Activated naive CD4-positive, alpha-beta T cell (primary cell): ENCODE measurements at places on chromosomes 3 and 15.

DNA sequence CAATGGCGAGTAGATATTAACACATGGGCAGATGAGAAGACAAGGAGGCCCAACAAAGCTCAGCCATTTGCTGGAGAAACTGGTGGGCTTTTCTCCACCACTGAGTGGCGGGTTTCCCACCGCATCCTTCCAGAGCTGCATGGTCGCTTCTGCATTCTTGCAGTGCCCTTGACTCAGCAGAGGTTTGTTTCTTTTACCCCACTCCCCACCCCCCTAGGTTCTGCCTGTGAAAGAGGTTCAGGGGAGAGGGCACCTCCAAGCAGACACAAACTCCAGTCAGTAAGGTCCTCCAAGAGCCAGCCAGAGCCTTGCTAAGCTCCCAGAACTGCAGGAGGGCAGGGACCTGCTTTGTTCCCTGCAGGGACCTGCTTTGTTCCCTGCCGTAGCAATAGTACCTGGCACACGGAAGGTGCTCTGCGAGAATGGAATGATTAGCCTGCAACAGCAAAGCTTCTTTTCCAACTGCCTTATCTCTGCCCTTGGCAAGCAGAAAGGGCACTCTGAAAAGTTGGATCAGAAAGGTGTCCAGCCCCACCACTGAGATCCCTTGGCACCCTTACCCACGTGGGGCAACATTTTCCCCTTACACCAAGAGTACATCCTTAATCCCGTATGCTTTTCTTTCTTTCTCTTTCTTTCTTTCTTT, 1.4 kb downstream of the PAQR5 start:
- no peak for DNase-seq

GRCh38 chr3:60839246-60839645, 412.0 kb downstream of the FHIT start:
- DNase-seq = no peak

GRCh38 chr3:148532326-148532725, 165.4 kb upstream of the AGTR1 start:
- DNase-seq = no peak

- no peak for DNase-seq
Observed at GRCh38 chr15:90056529-90056928, 45.7 kb downstream of the IDH2 start.

DNA sequence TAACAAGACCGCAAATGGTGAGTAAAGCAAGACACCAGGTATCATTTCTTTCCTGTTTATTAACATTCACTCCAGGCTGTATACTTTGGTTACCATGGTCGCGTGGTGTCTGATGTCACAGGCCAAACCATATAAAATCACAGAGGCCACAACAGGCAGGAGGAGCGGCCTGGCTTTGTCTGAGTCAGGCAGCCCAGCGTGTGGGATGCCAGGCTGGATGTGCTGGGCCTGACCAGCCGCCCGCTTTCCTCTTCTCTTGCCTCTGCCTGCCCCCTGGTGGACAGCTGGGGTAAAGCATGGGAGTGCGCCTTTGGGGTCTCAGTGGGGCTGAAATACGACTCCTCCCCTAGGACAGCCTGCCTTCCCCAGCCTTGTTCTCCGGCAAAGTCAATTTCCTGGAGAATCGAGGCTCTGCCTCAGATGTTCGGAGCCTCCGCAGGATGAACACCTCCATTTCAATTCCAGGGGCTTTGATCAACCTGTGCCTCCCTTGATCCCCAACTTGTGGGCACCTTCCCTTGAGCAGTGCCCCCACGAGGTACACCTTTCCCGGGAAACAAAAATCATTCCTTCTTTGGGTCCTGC, 78.2 kb downstream of the CCNL1 start:
- no peak for DNase-seq

GRCh38 chr3:152263711-152264110, 5.0 kb upstream of the MBNL1 start:
- DNase-seq = no peak

GRCh38 chr3:39144095-39144747, 9.2 kb downstream of the CSRNP1 start:
- no peak for DNase-seq

DNA sequence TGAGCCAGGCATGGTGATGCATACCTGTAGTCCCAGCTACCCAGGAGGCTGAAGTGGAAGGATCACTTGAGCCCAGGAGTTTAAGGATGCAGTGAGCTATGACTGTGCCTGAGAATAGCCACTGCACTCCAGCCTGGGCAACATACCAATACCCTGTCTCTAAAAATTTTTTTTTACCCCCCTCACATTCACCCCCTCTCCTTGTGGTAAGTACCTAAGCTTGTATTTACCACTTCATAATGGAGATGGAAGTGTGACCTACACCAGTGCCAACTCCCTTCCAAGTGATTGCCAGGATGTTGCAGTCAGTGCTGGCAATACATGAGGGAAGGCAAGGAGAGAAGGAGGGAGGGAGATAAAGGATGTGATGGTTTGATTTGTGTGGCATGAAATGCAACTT, 84.2 kb downstream of the LRRC28 start:
- DNase-seq = no peak

GRCh38 chr3:179093807-179094206, 22.2 kb upstream of the ZMAT3 start:
- DNase-seq = no peak

GRCh38 chr3:51398595-51399310, 7.7 kb downstream of the RBM15B start:
- DNase-seq = no peak

- no peak for DNase-seq
Observed at GRCh38 chr3:10577486-10577885, 72.1 kb upstream of the ATP2B2 start.

GRCh38 chr3:133362539-133362938, 37.3 kb upstream of the BFSP2 start:
- DNase-seq = no peak

- DNase-seq = no peak
Observed at GRCh38 chr3:56467108-56467507, 1.2 kb downstream of the ERC2 start.

GRCh38 chr3:68290333-68290732, 635.9 kb upstream of the SUCLG2 start:
- no peak for DNase-seq

DNA sequence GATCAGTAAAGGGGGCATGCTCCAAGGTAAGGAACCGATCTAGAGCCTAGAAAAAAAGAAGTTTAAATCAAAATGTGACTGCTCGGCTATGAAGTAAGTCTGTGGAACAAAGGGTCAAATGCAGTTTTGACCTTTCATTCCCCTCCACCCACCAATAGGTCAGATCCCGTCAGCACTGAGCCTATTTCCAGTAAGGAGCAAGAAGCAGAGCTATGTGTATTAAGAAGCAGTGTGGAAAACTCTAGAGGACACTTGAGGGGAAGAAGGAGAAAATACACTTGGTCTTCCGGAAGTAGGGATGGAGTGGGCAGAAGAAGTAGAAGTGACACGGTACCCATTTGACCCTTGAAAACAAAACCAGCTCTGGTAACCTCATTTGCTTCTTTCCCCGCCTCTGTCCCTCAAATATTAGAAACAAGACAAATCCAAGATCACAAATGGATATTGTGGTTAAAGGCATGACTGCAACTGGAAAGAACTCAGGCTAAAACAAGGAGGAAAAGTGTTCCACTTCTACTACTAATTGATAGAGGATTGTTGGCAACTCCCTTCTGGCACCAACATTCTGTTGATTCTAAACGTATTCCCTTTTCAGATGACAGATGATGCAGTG, 888.3 kb upstream of the NR2F2 start:
- no peak for DNase-seq

DNA sequence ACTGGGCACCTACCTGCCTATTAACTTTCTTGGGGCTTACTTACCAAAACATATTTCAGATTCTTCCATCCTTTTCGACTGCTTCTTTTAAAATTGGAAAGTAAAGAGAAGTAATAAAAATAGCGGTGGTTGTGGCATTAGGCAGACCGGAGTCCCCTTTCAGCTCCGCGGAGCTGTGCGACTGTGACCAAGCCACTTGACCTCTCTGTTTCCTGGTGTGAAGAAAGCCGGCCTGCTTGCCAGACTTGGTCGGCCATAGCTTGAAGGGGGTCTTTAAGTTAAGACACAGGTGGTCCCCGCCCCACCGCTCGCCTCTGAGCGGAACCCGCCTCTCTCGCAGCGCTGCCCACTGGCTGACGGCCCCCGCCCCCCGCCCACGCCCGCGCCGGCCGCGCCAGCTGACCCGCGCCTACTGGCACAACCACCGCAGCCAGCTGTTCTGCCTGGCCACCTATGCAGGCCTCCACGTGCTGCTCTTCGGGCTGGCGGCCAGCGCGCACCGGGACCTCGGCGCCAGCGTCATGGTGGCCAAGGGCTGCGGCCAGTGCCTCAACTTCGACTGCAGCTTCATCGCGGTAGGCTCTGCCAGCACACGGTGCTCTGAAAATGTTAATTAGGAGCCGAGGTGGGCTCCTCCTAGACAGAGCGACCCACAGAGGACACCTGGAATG, 18.3 kb downstream of the NOX5 start:
- no peak for DNase-seq

- DNase-seq = no peak
Observed at GRCh38 chr15:95646484-95647273, 683.8 kb upstream of the NR2F2 start.

- DNase-seq = no peak
Observed at GRCh38 chr3:1903111-1903510, 195.6 kb upstream of the CNTN4 start.
